ENCODE measurements at places on chromosomes 7 and 10.
A peak's percentile ranks its signal among the peaks of the same experiment; 100 is the strongest.

GRCh38 chr7:99372275-99373090 is 2.0 kb upstream of the ARPC1B start:
- peak overlapping the region; percentile 89 for H3K4me3 ChIP-seq
- no peaks in the 10 kb centered on the region for H3K27me3 ChIP-seq
- peak; percentile 77 for DNase-seq
- no peaks in the 10 kb centered on the region for H3K36me3 ChIP-seq

GRCh38 chr7:29091715-29092114 is 54.6 kb downstream of the CPVL start:
- H3K27ac ChIP-seq, result no peak overlapping the region
- peak overlapping the region; percentile 12 for H3K4me3 ChIP-seq
- H3K36me3 ChIP-seq, result no peaks in the 10 kb centered on the region
- peaks cover 3% of the 10 kb centered on the region for H3K27me3 ChIP-seq

- no peak overlapping the region for H3K4me3 ChIP-seq
- no peaks in the 10 kb centered on the region for H3K36me3 ChIP-seq
- H3K27me3 ChIP-seq, result peaks cover 18% of the 10 kb centered on the region
Measured at GRCh38 chr10:75922435-75922834, 491.0 kb downstream of the LRMDA start.

DNA sequence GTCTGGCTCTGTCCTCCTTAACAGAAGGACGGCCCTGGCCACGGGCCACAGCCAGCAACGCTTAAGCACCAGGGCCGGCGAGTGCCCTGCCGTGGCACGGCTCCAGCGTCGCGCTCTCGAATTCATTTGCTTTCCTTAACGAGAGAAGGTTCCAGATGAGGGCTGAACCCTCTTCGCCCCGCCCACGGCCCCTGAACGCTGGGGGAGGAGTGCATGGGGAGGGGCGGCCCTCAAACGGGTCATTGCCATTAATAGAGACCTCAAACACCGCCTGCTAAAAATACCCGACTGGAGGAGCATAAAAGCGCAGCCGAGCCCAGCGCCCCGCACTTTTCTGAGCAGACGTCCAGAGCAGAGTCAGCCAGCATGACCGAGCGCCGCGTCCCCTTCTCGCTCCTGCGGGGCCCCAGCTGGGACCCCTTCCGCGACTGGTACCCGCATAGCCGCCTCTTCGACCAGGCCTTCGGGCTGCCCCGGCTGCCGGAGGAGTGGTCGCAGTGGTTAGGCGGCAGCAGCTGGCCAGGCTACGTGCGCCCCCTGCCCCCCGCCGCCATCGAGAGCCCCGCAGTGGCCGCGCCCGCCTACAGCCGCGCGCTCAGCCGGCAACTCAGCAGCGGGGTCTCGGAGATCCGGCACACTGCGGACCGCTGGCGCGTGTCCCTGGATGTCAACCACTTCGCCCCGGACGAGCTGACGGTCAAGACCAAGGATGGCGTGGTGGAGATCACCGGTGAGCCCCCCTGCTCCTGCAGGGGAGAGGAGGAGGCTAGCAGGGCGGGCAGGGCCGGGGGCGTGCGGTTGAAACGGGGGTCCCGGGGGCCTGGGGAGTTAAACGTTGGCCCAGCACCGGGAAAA is at the start of gene HSPB1:
Gene HSPB1 (plus strand): TSS at position 327 of the 855 bp plus-strand sequence. CDS start 40 bp downstream, at position 367.
- H3K4me1 ChIP-seq, result peaks cover 18% of the 10 kb centered on the region
- H3K27ac ChIP-seq, result peak within 1 kb of the TSS; percentile 89
- no peaks in the 10 kb centered on the region for H3K36me3 ChIP-seq
- DNase-seq, result peak; percentile 47
- no peaks in the 10 kb centered on the region for H3K27me3 ChIP-seq

GRCh38 chr7:31815796-31816195 is 128.8 kb downstream of the PPP1R17 start:
- H3K27ac ChIP-seq, result no peak overlapping the region
- H3K4me3 ChIP-seq, result no peak overlapping the region
- no peaks in the 10 kb centered on the region for H3K4me1 ChIP-seq
- peaks cover 2% of the 10 kb centered on the region for H3K27me3 ChIP-seq
- DNase-seq, result no peak

GRCh38 chr10:48759113-48759901 is 74.6 kb downstream of the WDFY4 start:
- H3K36me3 ChIP-seq, result peaks cover 5% of the 10 kb centered on the region
- no peak for DNase-seq
- no peak overlapping the region for H3K4me3 ChIP-seq
- no peak overlapping the region for H3K27ac ChIP-seq
- peaks cover 23% of the 10 kb centered on the region for H3K27me3 ChIP-seq

DNA sequence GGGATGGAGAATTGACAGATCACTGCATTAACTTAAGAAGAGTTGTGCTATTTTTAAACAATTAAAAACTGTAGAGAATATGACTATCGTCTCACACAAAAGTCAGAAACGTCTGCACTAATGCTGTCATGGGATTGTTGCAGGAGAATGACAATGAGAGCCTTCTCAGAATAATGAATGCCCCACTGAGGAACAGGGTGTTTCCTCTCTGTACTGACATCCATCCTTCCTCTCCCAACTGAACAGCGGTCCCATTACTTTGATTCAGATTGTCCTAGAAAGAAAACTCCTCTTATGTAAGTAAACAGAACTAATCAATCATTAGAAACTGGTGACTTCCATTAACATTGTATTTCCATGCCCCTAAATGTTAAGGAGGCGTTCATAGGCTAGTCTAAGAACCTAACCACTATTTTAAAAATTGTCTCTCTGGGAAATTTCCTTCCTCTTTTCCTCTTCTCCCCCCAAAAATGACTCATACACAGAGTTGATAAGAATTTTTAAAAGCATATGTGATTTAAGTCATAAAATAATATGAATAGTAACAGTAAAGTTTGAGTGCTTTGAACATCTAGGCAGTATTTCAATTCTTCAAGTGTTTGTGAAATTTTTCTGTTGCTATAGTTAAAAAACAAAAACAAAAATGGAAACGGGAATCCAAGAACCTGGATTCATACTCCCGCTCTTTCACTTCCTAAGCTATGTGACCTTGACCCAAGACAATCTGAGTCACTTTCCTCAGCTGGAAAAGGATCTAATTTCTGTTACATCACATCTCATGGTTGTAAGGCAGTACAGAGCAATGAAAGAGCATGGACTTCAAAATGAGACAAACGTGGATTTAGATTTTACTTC is 12.7 kb upstream of the MACC1 start:
- H3K27me3 ChIP-seq, result no peaks in the 10 kb centered on the region
- no peak overlapping the region for H3K4me3 ChIP-seq
- no peaks in the 10 kb centered on the region for H3K36me3 ChIP-seq
- H3K4me1 ChIP-seq, result no peaks in the 10 kb centered on the region
- no peak overlapping the region for H3K27ac ChIP-seq

DNA sequence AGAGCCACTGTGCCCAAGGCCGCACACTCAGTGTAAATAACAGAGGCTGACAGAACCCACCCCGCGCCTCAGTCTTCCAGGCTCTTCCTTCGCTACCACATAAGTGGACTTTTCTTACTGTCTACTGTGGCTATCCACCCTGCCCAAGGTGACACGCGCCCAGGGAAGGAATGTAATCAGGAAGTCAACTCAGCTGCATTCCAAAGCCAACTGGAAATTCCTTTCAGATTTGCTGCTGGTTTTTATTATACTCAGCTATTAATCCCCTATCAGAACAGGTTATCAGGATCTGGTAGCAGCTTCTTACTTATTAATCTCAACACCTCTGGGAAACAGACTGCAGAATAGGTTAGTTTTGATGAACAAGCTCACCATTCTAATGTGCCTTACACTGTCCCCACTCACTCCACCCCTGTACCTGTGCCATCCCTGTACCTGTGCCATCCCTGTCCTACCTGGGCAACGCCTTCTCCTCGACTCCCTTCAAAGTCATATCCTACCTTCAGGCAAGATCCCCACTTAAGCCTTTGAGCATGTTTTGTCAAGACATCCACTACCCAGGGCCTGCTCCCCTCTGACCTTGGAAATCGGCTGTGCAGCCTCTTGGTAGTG is 90.7 kb downstream of the NHLRC2 start:
- peaks cover 37% of the 10 kb centered on the region for H3K27me3 ChIP-seq
- no peak for DNase-seq
- no peaks in the 10 kb centered on the region for H3K36me3 ChIP-seq
- no peak overlapping the region for H3K27ac ChIP-seq
- no peak overlapping the region for H3K4me3 ChIP-seq
- no peaks in the 10 kb centered on the region for H3K4me1 ChIP-seq

GRCh38 chr7:83509255-83510021 is 139.5 kb downstream of the SEMA3E start:
- no peaks in the 10 kb centered on the region for H3K27me3 ChIP-seq
- no peaks in the 10 kb centered on the region for H3K36me3 ChIP-seq
- no peak overlapping the region for H3K4me3 ChIP-seq
- no peaks in the 10 kb centered on the region for H3K4me1 ChIP-seq

- DNase-seq, result no peak
- H3K27me3 ChIP-seq, result no peaks in the 10 kb centered on the region
- no peak overlapping the region for H3K4me3 ChIP-seq
Measured at GRCh38 chr10:1037098-1037497, 11.4 kb upstream of the IDI2 start.

DNA sequence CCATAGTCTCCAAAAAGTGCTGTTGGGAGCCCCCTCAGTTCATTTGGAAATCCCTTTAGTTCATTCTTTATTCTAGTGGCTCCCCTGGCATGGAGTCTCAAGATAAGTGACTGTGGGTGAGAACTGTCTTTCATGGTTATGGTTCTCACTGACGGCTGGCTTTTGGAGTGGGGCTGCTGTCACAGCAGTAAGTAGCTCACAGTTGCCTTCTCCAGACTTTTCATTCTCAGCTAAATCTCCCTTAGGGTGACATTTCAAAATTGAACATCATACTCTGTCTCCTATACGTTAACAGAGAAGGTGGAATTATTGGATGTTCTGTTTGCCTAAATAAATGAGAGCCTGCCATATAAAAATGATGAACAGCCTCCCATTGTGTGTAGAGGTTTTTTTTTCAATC is 58.7 kb downstream of the PLPP4 start:
- H3K36me3 ChIP-seq, result no peaks in the 10 kb centered on the region
- no peaks in the 10 kb centered on the region for H3K4me1 ChIP-seq
- no peaks in the 10 kb centered on the region for H3K27me3 ChIP-seq
- no peak for DNase-seq
- H3K27ac ChIP-seq, result no peak overlapping the region

DNA sequence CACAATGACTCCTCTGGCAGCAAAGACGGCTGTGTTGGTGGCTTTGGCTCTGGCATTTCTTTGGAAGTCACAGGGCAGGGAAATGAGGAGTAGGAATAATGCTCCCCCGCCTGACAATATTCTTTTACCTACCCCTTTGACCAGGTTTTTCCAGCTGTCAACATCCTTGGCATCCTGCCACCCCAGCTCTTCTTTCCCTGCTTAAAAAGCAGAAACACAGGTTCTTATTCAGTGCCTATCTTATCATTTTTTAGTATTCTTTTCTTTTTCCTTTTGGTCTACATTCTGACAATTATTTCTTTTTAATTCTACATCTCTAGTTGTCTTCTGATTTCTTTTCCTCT is 97.7 kb downstream of the CREB5 start:
- H3K27me3 ChIP-seq, result peaks cover 7% of the 10 kb centered on the region
- no peaks in the 10 kb centered on the region for H3K36me3 ChIP-seq
- H3K4me3 ChIP-seq, result no peak overlapping the region
- no peaks in the 10 kb centered on the region for H3K4me1 ChIP-seq
- no peak overlapping the region for H3K27ac ChIP-seq

DNA sequence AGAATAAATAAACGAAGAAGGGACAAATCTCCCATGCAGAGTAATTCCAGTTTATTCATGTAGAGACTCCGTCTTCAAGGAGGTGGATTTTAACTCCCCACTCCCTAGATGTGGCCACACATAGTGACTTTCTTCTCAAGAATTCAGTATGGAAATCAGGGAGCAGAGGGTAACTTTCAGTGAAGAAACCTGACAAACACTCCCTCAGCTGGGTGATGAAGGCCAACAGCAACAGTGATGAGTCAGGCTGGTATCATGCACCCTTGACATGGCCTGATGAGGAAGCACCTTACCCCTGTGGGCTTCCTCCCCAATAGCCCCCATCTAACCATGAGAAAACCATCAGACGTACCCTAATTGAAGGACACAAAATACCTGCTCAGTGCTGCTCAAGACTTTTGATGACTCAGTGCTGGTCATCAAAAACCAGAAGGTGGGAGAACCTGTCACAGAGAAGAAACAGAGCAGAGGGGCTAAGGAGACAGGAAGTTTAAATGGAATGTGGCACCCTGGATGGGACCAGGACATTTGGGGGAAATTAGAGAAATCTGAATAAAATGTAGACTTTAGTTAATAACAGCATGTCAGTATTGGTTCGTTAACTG is 50.6 kb downstream of the ADAMTS14 start:
- H3K27ac ChIP-seq, result no peak overlapping the region
- H3K36me3 ChIP-seq, result no peaks in the 10 kb centered on the region
- H3K27me3 ChIP-seq, result no peaks in the 10 kb centered on the region
- DNase-seq, result no peak

- H3K27me3 ChIP-seq, result no peaks in the 10 kb centered on the region
- H3K4me1 ChIP-seq, result no peaks in the 10 kb centered on the region
- no peak overlapping the region for H3K4me3 ChIP-seq
- H3K36me3 ChIP-seq, result no peaks in the 10 kb centered on the region
- no peak overlapping the region for H3K27ac ChIP-seq
- DNase-seq, result no peak
Measured at GRCh38 chr10:47412869-47413268, 28.8 kb upstream of the ZNF488 start.

DNA sequence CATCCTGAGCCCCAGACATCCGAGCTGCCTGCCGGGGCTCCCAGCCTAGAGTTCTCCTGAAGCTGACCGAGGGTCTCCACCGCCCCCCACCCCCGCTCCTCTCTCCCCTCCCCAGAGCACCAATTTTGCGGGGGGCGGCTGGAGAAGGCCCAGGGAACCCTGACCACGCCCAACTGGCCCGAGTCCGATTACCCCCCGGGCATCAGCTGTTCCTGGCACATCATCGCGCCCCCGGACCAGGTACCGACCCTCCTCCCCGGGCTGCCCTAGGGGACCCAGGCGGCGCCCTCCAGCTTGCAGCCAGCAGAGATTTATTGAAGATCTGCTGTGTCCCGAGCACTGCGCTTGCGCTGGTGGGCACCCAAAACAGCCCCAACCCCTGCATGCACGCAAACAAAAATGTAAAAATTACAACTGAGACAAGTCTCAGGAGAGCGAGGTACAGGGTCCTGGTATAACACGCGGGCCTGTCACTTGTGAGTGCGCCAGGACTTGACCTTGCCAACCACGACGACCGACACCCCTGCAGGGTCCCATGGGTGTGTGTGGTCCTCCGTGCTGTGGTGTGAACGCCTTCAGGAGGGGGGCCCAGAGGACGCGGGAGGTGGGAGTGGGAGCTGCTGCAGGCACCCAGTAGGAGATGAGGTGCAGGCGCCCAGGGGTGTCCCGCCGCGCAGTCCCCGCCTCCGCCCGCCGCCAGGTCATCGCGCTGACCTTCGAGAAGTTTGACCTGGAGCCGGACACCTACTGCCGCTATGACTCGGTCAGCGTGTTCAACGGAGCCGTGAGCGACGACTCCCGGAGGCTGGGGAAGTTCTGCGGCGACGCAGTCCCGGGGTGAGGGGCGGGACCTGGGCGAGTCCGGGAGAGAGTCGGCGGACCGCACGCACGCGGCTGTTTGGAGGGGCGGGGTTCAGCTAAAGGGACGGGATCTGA is 3.1 kb downstream of the PCOLCE start:
- peak; percentile 35 for DNase-seq
- peak overlapping the region; percentile 69 for H3K27ac ChIP-seq
- H3K4me1 ChIP-seq, result peaks cover 19% of the 10 kb centered on the region
- H3K4me3 ChIP-seq, result peak overlapping the region; percentile 94

GRCh38 chr10:88270871-88271713 is 312.0 kb downstream of the RNLS start:
- peaks cover 38% of the 10 kb centered on the region for H3K4me1 ChIP-seq
- DNase-seq, result no peak
- peak overlapping the region; percentile 54 for H3K27ac ChIP-seq
- H3K36me3 ChIP-seq, result no peaks in the 10 kb centered on the region

All from naive thymus-derived CD8-positive, alpha-beta T cell (primary cell).